Vagina (tissue), 2 donors: ENCODE measurements at places on chromosomes 5 and 9.

DNA sequence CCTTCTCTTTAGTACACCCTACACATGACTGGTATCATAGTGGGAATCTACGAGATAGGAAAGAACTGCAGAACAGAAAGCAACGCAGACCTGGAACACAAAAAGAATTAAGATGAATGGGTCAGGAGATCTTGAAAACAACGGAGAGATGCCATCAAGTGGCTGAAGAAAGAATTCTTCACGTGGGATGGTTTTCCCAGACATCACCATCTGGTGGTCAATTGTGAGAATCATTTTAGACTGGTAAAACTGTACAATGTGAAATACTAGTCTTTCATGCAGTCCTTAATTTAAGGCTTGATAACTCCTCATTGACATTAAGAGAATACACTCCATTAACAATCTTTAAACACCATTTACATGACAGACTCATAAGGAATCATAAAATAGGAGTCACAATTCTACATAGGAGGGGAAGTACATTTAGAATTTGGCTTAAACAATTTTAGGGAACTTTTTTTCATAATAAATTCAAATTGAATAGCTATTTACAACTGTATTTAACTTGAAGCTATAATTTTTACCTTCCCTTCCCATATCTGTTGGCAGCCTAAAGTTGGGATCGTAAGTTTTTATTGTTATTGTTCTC lies 128.4 kb upstream of the TRPM3 start:
- no peak for DNase-seq

DNA sequence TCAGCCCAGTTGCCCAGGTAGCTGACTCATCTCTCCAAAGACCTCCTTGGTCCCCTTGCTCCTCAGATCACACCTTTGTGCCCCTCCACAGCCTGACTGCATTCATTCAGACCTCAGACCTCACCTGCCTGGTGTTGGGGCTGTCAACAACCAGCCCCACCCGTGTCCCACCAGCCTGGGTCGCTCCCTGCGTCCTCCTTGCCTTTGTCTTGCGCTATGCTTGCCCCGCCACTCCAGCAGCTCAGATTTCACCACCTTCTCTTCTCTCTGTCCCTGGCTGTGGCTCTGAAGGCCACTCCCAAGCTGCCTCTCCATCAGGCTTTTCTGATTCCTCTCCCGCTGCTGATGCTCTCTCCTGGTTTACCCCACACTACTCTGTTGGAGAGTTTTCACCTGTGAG lies 103.5 kb downstream of the MVB12B start:
- DNase-seq = no peak

- no peak for DNase-seq
Measured at GRCh38 chr5:54670281-54670680, 152.7 kb downstream of the SNX18 start.

DNA sequence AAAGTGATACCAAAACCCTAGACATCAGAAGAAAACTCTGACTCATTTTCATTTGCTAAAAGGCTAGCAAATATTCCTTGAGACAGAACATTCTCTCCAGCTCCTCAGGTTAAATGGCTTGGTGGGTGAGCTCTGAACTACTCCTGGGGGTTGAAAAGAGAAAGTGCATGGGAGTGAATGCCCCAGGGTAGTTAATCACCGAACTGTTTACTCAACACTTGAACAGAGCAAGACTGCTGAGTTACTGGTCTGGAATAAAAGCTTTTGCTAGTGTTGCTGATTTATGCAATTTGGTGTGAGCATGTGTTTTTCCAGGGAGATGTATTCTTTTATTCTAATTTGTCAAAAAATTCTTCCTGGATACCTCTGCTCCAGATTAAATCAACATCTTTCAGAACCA lies 88.3 kb upstream of the PRDM9 start:
- DNase-seq = no peak

GRCh38 chr9:137457406-137458193 lies 1.5 kb downstream of the NSMF start:
- DNase-seq = no peak

GRCh38 chr5:60444661-60445360 lies 255.2 kb downstream of the DEPDC1B start:
- DNase-seq = no peak

GRCh38 chr9:123548741-123549545 lies 192.9 kb downstream of the CRB2 start:
- no peak for DNase-seq

GRCh38 chr5:6675784-6676491 lies 37.3 kb upstream of the TENT4A start:
- DNase-seq = no peak

DNA sequence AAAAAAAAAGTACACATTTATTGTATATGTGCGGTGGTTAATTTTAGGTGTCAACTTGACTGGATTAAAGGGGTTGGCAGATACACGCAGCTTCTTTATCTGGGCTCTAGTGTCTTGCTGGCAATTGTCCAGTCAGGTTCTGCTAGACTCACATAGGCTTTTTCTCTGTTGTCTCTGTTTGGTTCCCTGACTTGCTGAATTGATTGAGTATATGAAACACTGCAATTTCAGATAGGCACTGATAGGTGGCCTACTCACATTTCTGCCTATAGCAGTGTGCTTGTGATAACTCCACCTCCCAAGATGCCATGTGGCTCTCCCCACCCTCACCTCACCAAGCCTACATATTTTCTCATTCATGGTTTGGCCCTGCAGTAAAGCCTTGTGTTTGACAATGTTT lies 52.5 kb downstream of the AOPEP start:
- DNase-seq = no peak

- DNase-seq = no peak
Measured at GRCh38 chr5:143314099-143314498, 89.4 kb downstream of the NR3C1 start.

DNA sequence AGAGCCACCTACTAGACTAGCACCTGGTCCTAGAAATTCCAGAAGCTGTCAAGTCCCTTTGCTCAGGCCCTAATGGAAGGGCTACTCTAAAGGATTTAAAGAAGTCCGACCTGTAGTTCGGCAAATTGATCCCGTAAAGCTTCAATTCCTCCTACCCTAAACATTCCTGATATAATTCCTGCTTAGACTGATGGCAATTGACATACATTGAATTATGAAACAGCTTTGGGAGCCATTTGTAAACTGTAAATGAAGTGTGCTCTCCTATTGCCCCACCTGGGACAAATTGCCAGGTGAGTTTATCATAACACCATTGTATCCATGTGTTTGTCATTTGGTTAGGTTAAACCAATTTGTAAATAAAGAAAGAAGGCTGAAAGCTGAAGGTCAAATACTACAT lies 104.4 kb downstream of the EGFLAM start:
- DNase-seq = no peak

DNA sequence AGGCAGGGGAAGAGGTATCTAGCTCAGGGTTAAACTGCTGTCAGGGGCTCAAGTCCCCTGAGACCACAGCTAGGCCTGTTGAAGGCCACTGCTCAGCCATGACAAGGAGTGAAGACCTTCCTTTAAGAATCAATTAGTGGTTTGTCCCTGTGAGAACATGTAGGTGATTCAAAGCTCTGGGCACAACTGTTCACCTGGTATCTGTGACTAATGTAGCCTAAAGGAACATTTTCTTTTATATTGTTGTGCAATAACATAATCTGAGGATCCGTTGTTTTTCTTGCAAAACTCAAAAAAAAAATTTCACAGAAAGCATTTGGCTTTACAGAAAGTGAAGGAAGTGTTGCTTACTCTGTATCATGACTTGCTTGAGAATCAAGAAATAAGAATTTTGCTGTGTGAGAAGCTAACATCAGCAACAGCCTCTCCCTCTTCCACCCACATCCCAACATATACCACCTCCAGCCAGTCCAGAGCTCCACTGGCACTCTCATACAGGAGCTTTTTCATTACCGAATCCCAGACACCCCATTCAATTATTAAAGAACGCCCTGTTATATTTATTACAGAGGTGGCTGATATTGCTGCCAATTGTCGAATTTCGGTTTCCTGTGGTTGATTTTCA lies 807.0 kb downstream of the TLE4 start:
- DNase-seq = no peak

- DNase-seq = no peak
Measured at GRCh38 chr5:5139336-5139776, 774 bp upstream of the ADAMTS16 start.

GRCh38 chr9:126125577-126125976 lies 201.1 kb upstream of the MVB12B start:
- DNase-seq = no peak

GRCh38 chr5:158203261-158203660 lies 344.3 kb upstream of the CLINT1 start:
- no peak for DNase-seq
